ENCODE measurements at places on chromosomes 16 and 17. TPM values are rescaled to one million over a fixed set of nuclear protein-coding genes. Genes with fewer than 3 reads are reported as not detected.

The ARHGAP44 gene
- 8.4 TPM for total RNA-seq

The NAGS gene
- total RNA-seq: 3.5 TPM

The TOX3 gene
- 16.2 TPM for total RNA-seq

The TMC7 gene
- 1.2 TPM for total RNA-seq

The SOST gene
- total RNA-seq: 0.09 TPM

The PRSS33 gene
- total RNA-seq: not detected

The MYCBPAP gene
- 0.72 TPM for total RNA-seq

The SLFN11 gene
- 31.9 TPM for total RNA-seq

The TEDC2 gene
- total RNA-seq: 1.4 TPM

The WNT9B gene
- total RNA-seq: 5.3 TPM

The MT1M gene
- total RNA-seq: 27.9 TPM

The NPIPB8 gene
- total RNA-seq: 2.0 TPM

The TUBB3 gene
- 35.0 TPM for total RNA-seq

The TSPOAP1 gene
- 30.6 TPM for total RNA-seq

Data from kidney (tissue), 22 donors.